CD4-positive, alpha-beta T cell treated with Interleukin-15 for 1 hour (primary cell): ENCODE measurements at places on chromosomes 11 and 22.

- DNase-seq, result no peak
These were observed 1.5 kb downstream of the EHD1 start for GRCh38 chr11:64876835-64877341.

- no peak for DNase-seq
These were observed 280.8 kb upstream of the CCDC90B start for GRCh38 chr11:83566950-83567349.

DNA sequence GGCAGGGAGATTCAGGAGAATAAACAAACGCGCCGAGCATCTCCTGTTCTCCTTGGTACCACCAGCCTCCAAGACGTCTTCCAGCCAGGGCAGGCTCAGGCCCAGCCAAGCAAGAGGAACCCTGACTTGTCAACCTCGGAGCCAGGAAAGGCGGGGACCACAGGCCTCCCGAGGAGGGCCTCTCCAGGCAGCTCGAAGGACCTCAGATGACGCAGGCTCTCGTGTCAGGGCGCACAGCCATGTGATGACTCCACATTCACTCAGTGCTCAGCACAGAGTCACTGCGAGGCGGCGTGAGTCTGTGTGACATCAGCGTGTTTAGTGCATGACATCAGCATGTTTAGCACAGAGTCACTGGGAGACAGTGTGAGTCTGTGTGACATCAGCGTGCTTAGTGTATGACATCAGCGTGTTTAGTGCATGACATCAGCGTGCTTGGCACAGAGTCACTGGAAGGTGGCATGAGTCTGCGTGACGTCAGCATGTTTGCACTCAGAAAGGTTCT lies 241.4 kb downstream of the BRD1 start:
- DNase-seq, result no peak

GRCh38 chr22:20810645-20811044 lies 36.7 kb downstream of the SERPIND1 start:
- DNase-seq, result peak; percentile 31

- no peak for DNase-seq
These were observed 60.0 kb downstream of the MYEOV start for GRCh38 chr11:69353696-69354544.

DNA sequence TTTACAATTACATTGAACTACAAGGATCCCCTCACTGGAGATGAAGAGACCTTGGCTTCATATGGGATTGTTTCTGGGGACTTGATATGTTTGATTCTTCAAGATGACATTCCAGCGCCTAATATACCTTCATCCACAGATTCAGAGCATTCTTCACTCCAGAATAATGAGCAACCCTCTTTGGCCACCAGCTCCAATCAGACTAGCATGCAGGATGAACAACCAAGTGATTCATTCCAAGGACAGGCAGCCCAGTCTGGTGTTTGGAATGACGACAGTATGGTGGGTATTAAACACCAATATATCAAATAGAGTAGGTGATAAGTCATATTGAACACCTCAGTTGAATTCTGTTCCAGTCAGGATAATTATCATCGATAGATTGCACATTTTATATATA lies 4.4 kb downstream of the FBXO7 start:
- DNase-seq, result no peak

GRCh38 chr11:129377739-129378138 lies 2.1 kb downstream of the BARX2 start:
- no peak for DNase-seq

DNA sequence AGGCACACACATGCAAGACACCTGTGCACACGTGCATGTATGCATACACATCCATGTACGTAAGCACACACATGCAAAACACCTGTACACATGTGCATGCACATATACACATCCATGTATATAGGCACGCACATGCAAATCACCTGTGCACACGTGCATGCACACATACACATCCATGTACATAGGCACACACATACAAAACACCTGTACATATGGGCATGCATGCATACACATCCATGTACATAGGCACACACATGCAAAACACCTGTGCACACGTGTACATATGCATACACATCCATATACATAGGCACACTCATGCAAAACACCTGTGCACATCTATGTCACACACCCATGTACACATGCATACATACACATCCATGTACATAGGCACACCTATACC lies 458.3 kb downstream of the TBC1D22A start:
- DNase-seq, result no peak

- no peak for DNase-seq
These were observed 29.0 kb downstream of the AGBL2 start for GRCh38 chr11:47686151-47686550.

- no peak for DNase-seq
These were observed 99.3 kb downstream of the CWC15 start for GRCh38 chr11:94873916-94874540.

DNA sequence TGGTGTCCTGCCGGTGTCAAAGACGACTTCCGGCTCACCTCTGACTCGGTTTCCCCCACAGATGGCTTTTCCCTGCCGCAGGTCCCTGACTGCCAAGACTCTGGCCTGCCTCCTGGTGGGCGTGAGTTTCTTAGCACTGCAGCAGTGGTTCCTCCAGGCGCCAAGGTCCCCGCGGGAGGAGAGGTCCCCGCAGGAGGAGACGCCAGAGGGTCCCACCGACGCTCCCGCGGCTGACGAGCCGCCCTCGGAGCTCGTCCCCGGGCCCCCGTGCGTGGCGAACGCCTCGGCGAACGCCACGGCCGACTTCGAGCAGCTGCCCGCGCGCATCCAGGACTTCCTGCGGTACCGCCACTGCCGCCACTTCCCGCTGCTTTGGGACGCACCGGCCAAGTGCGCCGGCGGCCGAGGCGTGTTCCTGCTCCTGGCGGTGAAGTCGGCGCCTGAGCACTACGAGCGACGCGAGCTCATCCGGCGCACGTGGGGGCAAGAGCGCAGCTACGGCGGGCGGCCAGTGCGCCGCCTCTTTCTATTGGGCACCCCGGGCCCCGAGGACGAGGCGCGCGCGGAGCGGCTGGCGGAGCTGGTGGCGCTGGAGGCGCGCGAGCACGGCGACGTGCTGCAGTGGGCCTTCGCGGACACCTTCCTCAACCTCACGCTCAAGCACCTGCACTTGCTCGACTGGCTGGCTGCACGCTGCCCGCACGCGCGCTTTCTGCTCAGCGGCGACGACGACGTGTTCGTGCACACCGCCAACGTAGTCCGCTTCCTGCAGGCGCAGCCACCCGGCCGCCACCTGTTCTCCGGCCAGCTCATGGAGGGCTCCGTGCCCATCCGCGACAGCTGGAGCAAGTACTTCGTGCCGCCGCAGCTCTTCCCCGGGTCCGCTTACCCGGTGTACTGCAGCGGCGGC lies 5.5 kb downstream of the B3GNT6 start:
- DNase-seq, result no peak

DNA sequence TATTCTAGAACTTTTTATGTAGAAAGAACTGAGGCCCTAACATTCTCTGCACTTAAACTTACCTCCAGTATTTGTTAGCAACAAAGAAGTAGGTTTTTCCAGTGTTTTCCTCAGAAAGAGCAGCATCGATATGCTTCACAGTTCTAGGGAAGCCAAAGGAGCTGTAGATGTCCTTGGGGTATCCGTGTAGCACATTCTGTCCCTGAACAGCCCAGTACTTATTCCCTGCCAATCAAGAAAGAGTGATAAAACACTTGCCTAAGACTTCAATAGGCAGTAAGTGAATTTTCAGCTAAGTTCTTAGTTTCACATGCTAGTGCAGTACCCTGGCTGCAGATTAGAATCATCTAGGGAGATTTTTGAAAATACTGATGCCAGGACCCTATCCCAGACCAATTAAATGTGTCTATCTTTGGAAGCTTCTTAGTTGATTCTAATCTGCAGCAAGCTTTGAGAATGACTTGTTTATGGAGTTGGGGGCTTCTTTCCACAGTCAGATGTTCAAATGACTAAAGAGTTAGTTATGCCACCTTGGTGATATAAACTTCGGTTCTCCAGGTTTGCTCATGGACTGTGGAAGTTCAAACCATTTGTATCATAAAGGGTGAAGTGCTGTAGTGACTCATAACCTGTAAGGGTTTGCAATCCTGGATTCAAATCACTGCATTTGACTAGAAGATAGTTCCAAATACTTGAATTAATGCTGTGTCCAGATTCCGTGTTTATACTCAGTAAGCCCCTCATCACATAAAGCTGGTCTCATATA lies 6.5 kb downstream of the MMP1 start:
- DNase-seq, result no peak

DNA sequence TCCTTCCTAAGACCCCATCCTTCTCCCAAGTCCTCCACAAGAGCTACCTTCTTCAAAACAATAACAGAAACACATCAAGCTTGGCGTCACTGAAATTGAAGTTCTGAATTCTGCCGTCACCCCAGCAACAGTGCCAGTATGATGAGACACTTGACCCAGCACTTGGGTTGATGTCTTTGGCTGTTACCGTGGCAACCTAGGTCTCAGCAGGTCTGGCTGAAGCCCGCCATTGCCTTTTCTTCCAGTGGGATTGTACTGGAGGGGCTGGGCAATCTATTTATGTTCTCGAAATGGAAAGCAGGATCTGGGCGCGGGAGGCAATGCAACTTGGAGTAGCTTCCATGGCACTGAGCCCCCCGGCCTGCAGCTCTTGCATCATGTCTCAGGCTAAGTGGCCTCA lies 23.8 kb downstream of the NPTXR start:
- DNase-seq, result no peak

DNA sequence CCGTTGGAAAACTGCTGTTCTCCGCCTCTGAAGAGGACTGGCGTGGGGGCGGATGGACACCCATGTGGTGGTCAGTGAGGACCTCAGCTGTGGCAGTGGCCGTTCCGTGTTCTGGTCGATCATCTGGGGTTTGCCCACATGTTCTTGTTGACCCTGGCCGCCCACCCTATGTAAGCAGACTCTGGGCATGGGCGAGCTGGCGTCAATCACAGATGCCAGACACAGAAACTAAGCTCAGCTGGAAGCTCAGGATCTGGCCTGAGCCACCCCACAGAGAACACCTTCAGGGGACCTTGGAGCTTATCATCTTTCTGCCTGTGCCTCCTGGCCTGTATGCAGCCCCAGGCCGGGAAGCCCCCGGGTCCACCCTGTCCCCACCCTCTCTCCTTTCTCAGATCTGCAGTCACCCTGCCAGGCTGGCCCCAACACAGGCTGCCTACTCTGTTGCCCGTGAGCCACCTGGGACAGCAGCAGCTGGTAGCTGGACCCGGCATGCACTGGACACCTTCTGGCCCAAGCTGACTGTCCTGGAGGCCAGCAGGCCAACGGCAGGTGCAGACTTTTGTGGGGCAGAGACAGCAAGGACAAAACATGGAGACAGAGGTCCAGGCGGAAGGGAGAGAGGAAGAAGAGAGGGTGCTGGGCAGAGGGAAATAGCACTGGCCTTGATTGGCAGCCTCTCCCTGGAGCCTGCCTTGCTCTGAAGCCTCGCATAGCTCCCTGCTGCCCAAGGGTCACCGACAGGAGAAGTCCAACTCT lies 91.5 kb downstream of the PHF21B start:
- DNase-seq, result no peak

DNA sequence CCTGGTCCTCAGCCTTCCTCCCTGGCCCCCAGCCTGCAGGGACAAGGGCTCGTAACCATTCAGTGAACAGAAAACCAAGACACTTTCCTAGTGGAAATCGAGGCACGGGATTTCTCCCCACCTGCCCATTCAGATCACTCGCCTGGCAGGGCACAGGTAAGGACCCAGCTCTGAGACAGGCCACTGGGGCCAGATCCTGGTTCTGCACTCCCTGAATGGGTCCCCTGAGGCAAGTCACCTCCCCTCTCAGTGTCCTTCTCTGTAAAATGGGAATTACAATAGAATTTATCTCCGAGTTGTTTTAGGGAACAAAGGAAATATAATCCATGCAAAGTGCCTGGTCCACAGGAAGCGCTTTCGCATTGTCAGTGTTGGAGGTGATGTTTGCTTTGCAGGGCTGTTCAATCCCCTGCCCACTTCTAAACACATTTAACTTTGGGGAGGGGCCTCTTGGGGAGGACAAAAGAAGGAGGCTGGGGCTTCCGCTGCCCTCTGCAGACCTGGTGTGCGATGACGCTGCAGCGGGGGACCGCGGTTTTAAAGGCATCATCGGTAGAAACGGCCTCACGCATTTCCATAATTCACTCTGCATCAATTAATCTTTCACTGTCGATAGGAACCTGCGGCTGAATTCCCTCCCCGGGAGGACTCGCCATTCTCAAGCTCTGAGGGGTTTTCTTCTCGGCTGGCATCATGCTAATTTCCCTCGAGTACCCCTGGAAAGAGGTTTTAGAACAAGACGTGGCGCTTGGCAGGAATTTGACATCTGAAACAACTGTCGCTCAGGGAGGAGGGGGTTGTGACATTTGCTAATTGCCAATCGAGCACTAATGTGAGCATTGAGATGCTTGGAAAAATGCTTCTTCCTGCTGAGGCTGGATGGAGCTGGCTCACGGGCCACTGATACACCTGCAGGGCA lies 70.4 kb upstream of the FGF3 start:
- DNase-seq, result no peak

DNA sequence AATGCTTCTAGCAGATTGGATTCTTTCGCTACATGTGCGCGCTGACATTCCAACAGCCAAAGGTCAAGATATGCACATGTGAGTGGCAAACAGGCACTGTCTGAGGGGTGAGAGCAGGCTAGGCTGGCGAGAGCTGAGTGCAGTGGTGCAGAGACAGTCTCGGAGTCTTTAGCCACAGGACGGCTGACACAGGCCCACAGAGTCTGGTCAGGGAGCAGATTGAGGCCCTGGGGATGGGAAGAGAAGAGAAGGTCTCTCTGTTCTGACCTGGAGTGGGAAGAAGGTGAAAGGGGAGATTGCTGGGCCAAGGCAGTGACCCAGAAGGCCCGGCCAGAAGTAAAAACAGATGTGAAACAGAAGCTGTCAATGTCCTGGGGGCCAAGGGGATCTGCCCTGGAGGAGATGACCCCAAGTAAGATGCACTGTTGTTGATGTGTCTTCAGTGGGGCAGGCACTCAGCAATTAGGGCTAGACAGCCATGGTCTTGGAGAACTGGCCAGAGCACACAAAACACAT lies 197.8 kb downstream of the ETS1 start:
- DNase-seq, result no peak
